ENCODE measurements at places on chromosomes 13 and 19. TPM values are rescaled to one million over a fixed set of nuclear protein-coding genes. Genes with fewer than 3 reads are reported as not detected.
A peak's percentile ranks its signal among the peaks of the same experiment; 100 is the strongest.

DNA sequence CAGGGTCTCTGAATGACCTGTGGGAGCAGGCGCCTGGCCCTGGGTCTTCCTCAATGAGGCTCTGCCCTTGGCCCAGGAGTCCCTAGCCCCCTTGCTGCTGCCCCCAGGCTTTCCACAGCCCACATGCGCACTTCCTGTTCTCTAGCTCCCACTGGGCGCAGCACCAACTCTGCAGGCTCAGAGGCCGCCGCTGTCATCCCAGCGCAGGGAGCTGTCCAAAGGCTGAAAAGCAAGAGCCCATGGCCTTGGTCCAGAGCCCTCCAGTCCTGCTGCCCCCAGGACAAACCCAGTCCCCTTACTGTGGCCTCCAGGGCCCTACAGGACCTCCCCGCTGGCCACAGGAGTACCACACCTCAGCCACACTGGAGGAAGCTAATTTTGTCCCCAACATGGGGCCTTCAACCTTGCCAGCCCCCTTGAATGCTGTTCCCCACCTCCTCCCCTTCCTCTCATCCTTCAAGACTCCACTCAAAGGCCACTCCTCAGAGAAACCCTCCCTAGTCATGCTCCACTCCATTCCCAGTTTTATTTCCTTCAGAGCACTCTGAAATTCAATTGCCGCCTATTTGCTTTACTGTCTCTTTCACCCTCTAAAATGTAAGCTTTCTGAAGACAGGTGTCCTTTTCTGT, 8.0 kb upstream of the POU2F2 start:
- no peak overlapping the region for H3K4me3 ChIP-seq
- no peak overlapping the region for H3K27ac ChIP-seq
- no peaks in the 10 kb centered on the region for H3K27me3 ChIP-seq
- no peaks in the 10 kb centered on the region for H3K36me3 ChIP-seq
- no peaks in the 10 kb centered on the region for H3K4me1 ChIP-seq

The SYT5 gene
- not detected for total RNA-seq

- peaks cover 28% of the 10 kb centered on the region for H3K36me3 ChIP-seq
- DNase-seq = peak; percentile 48
- no peak overlapping the region for H3K27ac ChIP-seq
- H3K4me3 ChIP-seq = no peak overlapping the region
- H3K4me1 ChIP-seq = peaks cover 4% of the 10 kb centered on the region
- no peaks in the 10 kb centered on the region for H3K27me3 ChIP-seq
Measured at GRCh38 chr19:49210901-49211451, 53.4 kb downstream of the TRPM4 start.

DNA sequence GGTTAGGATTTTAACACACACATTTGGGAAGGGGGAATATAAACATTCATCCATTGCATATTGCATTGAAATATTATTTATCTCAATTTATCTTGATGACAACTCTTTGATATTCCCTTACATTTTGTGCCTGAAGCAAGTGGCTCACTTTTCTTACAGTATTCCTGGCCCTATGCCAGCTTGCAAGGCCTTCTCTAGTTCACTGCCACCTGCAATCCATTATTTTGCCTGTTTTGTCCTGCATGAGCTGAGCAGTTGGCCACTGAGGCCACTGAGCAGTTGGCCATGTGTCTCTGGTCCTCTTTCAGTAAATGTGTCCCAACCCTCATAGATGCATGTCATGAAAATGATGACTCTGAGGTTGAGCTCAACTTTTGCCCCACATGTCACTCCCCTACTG, 49.8 kb downstream of the CBY2 start:
- H3K36me3 ChIP-seq = no peaks in the 10 kb centered on the region
- no peak overlapping the region for H3K4me3 ChIP-seq
- no peak for DNase-seq
- no peaks in the 10 kb centered on the region for H3K27me3 ChIP-seq

The LMTK3 gene
- total RNA-seq = 7.1 TPM

Measured in lower lobe of right lung (tissue), 2 donors.